ENCODE measurements at places on chromosomes 6 and 20. TPM values are rescaled to one million over a fixed set of nuclear protein-coding genes. Genes with fewer than 3 reads are reported as not detected.

The DDO gene
- total RNA-seq = 2.3 TPM

The DZANK1 gene
- total RNA-seq = 1.5 TPM

The RBM24 gene
- total RNA-seq = 1.9 TPM

The NUDT3 gene
- 24.4 TPM for total RNA-seq

The ULBP3 gene
- 0.41 TPM for total RNA-seq

The AVP gene
- not detected for total RNA-seq

The FNDC11 gene
- 0.25 TPM for total RNA-seq

The EPHA7 gene
- 1.5 TPM for total RNA-seq

The TTBK1 gene
- total RNA-seq = not detected

The SLC35D3 gene
- not detected for total RNA-seq

The ME1 gene
- 17.0 TPM for total RNA-seq

The TRMT11 gene
- total RNA-seq = 54.0 TPM

The TCF15 gene
- total RNA-seq = not detected

The PLEKHG1 gene
- total RNA-seq = 3.7 TPM

The EGFL8 gene
- total RNA-seq = 0.16 TPM

The CAGE1 gene
- 0.33 TPM for total RNA-seq

The JPH2 gene
- under 0.01 TPM for total RNA-seq

The PACSIN1 gene
- total RNA-seq = not detected

The GGTLC1 gene
- total RNA-seq = not detected

The NKAPL gene
- total RNA-seq = 1.9 TPM

The PLA2G7 gene
- total RNA-seq = not detected

The KCNK15 gene
- 8.5 TPM for total RNA-seq

The TFAP2A gene
- total RNA-seq = not detected

The COL19A1 gene
- 0.09 TPM for total RNA-seq

The GRIK2 gene
- total RNA-seq = 8.9 TPM

The NKAIN4 gene
- not detected for total RNA-seq

The PTCHD4 gene
- total RNA-seq = 9.8 TPM

The FHL5 gene
- total RNA-seq = not detected

The ANKS1A gene
- 8.8 TPM for total RNA-seq

The ARFGEF3 gene
- total RNA-seq = 0.09 TPM

The OTOR gene
- total RNA-seq = not detected

The LIME1 gene
- total RNA-seq = 1.7 TPM

The OR12D3 gene
- total RNA-seq = not detected

The ENPP4 gene
- 0.99 TPM for total RNA-seq

The PNLDC1 gene
- total RNA-seq = not detected

The C6orf163 gene
- 3.9 TPM for total RNA-seq

The GNAS-AS1 gene
- total RNA-seq = 0.81 TPM

The SPATA25 gene
- 2.1 TPM for total RNA-seq
